ENCODE measurements at places on chromosomes 6 and 20. TPM values are rescaled to one million over a fixed set of nuclear protein-coding genes. Genes with fewer than 3 reads are reported as not detected.
A peak's percentile ranks its signal among the peaks of the same experiment; 100 is the strongest.

The POU3F2 gene
- not detected for total RNA-seq

The POU5F1 gene
- not detected for total RNA-seq

The MUC21 gene
- not detected for total RNA-seq

DNA sequence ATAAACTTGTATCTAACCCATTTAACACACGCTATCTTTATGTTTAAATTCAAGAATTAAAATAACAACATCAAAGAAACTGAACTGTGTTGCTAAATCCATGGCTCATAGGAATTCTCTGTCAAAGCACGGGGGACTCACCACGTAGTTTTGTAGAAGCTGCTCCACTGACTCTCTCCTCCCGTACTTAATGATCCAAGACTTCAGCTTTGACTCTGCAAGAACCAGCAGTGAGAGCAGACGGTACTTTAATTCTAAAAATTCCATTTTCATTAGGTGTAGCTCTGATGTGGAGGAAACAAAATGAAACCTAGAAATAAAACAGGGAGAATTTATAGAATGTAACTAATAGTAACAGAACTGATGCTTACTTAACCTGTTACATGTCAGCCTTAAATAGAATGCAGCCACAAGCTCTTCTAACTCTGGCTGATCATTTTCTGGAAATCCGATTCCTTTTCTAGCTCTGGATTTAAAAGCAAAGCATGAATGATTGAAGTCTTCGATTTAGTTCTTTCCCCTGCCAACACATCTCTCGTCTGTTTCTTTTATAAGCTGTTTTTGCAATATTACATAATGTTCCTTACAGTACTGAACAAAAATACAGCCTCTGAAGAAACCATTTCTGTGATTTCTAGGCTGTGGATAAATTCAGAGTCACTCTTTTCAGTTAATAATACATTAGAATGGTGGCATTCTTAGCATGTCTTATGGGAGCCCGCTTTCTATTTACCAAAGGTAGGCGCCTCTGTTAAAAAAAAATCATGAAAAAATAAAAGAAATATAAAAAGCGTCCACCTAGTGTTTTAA is 165.5 kb downstream of the SYNE1 start:
- no peaks in the 10 kb centered on the region for H3K4me1 ChIP-seq
- no peaks in the 10 kb centered on the region for H3K36me3 ChIP-seq
- H3K4me3 ChIP-seq = no peak overlapping the region
- H3K27me3 ChIP-seq = no peaks in the 10 kb centered on the region
- H3K27ac ChIP-seq = no peak overlapping the region

The SLC24A3 gene
- total RNA-seq = 0.21 TPM

DNA sequence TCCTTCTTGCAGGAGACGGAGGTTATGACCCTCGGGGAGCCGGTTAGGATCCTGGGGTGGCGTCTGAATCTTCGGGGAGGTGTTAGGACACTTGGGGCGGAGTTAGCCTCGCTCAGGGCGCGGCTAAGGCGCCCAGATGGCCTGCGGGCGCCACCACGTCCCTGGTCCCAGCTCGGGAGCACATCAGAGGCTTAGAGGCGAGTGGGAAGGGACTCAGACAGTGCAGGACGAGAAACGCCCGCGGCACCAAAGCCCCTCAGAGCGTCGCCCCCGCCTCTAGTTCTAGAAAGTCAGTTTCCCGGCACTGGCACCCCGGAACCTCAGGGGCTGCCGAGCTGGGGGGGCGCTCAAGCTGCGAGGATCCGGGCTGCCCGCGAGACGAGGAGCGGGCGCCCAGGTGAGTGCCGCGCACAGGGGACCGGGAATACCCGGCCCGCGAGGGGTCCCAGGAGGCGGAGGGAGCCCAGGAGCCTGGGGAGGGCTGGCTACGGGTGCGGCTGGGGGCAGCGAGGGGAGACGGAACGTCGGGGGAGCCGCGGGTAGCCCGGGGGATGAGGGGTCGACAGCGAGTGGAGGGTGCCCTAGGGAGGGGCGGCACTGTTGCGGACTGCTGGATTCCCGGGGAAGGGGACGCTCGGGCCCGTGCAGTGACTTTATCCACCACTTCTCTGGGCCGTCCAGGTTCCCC is at the start of gene HCK:
HCK (plus strand) TSS at position 153 of the 688 bp plus-strand sequence.
- 0 out of 2 replicates have a peak within 1 kb of the TSS, but pooled peaks have one; percentile 5 for H3K4me3 ChIP-seq
- H3K27me3 ChIP-seq = peaks cover 7% of the 10 kb centered on the region

DNA sequence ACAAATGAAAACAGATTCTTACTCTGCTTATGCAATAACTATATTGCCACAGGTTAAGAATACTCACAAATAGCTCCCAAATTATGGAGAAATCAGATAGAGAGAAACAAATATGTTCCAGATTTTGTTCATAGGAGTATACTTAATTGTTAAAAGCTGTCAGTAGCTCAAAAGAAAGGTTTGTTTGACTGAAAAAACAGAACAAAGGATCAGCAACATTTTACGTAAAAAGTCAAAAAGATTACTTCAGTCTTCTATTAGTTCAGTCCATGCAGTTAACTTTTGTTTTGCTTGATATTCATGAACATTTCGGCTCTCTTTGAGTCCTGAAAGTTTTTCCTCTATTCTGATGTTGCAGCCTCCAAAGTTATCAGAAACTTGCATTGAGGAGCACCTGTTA is 13.4 kb upstream of the NANP start:
- H3K36me3 ChIP-seq = no peaks in the 10 kb centered on the region
- no peak overlapping the region for H3K4me3 ChIP-seq
- no peaks in the 10 kb centered on the region for H3K4me1 ChIP-seq

DNA sequence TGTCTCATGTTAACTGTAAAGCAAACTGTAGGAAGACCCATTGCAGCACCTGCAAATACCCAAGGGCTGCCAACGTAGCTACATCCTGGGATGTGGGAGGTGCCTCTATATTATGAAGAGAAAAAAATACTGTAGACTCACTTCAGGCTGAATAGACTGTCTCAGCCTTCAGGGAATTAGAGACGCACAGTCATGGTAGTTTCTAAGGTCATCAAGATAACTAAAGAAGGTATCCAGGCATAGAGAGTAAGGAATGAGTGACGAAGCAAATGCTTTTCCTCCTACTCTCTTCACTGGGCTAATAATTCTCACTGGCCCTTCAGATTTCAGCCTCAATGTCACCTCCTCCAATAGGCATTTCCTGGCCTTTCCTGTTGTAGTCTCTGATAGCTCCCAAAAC is 121.6 kb upstream of the ECI2 start:
- H3K4me1 ChIP-seq = peaks cover 13% of the 10 kb centered on the region
- no peaks in the 10 kb centered on the region for H3K27me3 ChIP-seq
- no peak overlapping the region for H3K27ac ChIP-seq
- no peaks in the 10 kb centered on the region for H3K36me3 ChIP-seq
- no peak overlapping the region for H3K4me3 ChIP-seq

DNA sequence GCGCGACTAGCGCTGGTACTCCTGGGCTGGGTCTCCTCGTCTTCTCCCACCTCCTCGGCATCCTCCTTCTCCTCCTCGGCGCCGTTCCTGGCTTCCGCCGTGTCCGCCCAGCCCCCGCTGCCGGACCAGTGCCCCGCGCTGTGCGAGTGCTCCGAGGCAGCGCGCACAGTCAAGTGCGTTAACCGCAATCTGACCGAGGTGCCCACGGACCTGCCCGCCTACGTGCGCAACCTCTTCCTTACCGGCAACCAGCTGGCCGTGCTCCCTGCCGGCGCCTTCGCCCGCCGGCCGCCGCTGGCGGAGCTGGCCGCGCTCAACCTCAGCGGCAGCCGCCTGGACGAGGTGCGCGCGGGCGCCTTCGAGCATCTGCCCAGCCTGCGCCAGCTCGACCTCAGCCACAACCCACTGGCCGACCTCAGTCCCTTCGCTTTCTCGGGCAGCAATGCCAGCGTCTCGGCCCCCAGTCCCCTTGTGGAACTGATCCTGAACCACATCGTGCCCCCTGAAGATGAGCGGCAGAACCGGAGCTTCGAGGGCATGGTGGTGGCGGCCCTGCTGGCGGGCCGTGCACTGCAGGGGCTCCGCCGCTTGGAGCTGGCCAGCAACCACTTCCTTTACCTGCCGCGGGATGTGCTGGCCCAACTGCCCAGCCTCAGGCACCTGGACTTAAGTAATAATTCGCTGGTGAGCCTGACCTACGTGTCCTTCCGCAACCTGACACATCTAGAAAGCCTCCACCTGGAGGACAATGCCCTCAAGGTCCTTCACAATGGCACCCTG is 1.6 kb downstream of the TPBG start:
- peak overlapping the region; percentile 62 for H3K4me3 ChIP-seq
- H3K27me3 ChIP-seq = no peaks in the 10 kb centered on the region
- no peak for DNase-seq
- no peak overlapping the region for H3K27ac ChIP-seq

DNA sequence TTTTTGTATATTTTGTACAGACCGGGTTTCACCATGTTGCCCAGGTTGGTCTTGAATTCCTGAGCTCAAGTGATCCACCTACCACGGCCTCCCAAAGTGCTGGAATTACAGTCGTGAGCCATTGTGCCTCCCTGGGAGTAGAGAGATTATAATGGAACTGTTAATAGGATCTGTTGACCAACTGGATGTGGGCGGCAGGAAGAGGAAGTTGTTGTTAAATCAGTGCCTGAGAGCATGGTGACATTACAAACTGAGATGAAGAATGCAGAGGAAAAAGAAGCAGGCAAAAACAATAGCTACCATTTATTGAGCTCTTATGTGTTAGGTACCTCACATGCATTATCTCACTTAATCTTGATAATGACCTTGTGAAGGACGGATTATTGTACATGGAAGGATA is 9.2 kb upstream of the L3MBTL3 start:
- DNase-seq = no peak
- H3K27ac ChIP-seq = no peak overlapping the region
- H3K36me3 ChIP-seq = no peaks in the 10 kb centered on the region
- H3K4me1 ChIP-seq = peaks cover 31% of the 10 kb centered on the region
- H3K4me3 ChIP-seq = no peak overlapping the region

The DUSP15 gene
- total RNA-seq = 8.2 TPM

The RGS17 gene
- total RNA-seq = not detected

GRCh38 chr6:23415819-23416427 is 710.1 kb upstream of the NRSN1 start:
- no peak for DNase-seq
- H3K36me3 ChIP-seq = no peaks in the 10 kb centered on the region
- H3K4me1 ChIP-seq = no peaks in the 10 kb centered on the region
- no peak overlapping the region for H3K4me3 ChIP-seq
- H3K27me3 ChIP-seq = no peaks in the 10 kb centered on the region

The ZBP1 gene
- not detected for total RNA-seq

DNA sequence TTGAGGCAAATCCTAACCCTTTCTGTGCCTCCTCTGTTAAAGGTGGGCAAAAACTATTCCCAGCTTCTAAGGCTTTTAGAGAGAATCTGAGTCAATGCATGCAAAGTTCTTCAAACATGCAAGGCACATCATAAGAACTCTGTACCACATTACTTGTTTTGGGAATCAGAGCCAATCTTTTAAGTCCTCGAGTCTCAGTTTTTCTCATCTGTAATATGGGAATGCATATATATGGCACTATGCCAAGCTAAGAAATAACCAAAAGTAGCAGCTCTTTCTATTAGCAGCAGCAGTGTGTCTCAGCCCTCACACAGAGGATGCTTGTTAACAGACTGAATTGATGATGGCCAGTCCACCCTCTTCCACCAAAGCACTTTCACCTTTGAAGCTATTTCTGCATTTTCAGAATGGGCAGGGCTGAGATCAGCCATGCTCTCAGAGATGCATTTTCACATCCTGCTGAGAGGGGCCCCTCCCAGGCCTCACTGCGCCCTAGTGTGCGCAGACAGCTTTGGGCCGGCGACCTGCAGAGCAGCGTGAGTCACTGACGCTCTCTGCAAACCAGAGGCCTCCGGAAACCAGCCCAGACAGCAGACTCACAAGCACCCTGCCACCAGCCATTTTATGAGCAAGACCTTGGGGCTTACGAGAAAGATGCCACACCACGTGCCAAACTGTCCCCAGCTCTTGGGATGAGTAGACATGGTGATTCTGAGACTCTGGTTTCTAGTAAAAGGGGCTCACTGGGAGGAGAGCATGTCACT is 138.0 kb downstream of the NFATC2 start:
- H3K27me3 ChIP-seq = no peaks in the 10 kb centered on the region
- no peak for DNase-seq
- no peaks in the 10 kb centered on the region for H3K4me1 ChIP-seq
- peaks cover 3% of the 10 kb centered on the region for H3K36me3 ChIP-seq
- H3K4me3 ChIP-seq = no peak overlapping the region

DNA sequence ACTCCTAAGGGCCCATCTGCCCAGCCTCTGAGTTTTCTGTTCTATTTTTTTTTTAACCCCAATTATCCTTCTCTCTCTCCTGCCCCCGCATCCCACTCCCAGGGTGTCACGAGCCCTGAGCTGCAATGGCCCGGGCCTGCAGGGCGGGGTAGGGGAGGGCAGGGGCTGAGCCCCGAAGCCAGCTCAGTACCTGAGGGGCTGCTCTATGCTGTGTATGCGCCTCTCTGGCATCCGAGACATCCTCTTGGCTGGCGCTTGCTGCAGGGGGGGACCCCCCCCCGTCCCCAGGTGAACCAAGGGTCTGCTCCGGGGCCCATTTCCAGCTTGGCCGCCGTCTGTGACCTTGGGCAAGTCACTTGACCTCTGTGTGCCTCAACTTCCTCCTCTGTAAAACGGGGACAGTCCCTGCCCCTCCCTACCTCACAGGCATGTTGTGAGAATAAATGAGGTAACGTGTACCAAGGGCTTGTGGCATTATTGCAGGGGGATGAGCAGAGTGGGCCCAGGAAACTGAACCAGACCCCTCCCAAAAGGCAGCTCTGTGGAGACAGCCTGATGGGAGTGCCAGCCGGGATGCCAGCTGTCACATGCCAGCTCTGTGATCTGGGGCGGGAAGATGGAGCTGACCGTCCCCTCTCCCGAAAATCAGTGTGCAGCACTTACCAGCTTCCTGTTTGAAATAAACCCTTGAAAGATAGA is 13.0 kb upstream of the MYL9 start:
- peaks cover 16% of the 10 kb centered on the region for H3K36me3 ChIP-seq
- DNase-seq = no peak
- no peaks in the 10 kb centered on the region for H3K4me1 ChIP-seq

The TPBG gene
- 4.0 TPM for total RNA-seq

The ARMC12 gene
- not detected for total RNA-seq

- no peak overlapping the region for H3K4me3 ChIP-seq
- no peaks in the 10 kb centered on the region for H3K36me3 ChIP-seq
- no peak for DNase-seq
- H3K27ac ChIP-seq = no peak overlapping the region
- H3K27me3 ChIP-seq = no peaks in the 10 kb centered on the region
Observed at GRCh38 chr20:3168829-3169590, 4.3 kb downstream of the LZTS3 start.

DNA sequence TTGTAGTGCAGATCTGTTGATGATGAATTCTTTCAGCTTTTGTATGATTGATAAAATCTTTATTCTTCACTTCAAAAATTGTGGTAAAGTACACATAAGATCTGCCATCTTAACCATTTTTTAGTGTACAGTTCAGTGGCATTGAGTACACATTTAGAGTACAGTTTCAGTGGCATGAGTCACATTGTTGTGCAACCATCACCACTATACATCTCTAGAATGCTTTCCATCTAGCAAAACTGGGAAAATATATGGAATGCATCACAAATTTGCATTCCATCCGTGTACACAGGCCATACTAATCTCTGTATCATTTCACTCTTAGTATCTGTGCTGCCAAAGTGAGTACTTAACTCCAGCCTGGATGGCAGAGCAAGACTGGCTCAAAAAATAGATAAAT is 28.7 kb downstream of the SIRPD start:
- H3K4me1 ChIP-seq = no peaks in the 10 kb centered on the region

The IL17A gene
- not detected for total RNA-seq

The C6orf58 gene
- not detected for total RNA-seq

The DEFB112 gene
- not detected for total RNA-seq

The COL10A1 gene
- total RNA-seq = not detected

The SLC13A3 gene
- 0.39 TPM for total RNA-seq

- H3K4me1 ChIP-seq = peaks cover 9% of the 10 kb centered on the region
- H3K27me3 ChIP-seq = no peaks in the 10 kb centered on the region
- no peak overlapping the region for H3K27ac ChIP-seq
- H3K4me3 ChIP-seq = no peak overlapping the region
Observed at GRCh38 chr6:17808609-17809008, 101.9 kb upstream of the NUP153 start.

The ADGRF4 gene
- 10.6 TPM for total RNA-seq

Data from Caco-2 (cell line).